ENCODE measurements at places on chromosomes 3 and 15.

DNA sequence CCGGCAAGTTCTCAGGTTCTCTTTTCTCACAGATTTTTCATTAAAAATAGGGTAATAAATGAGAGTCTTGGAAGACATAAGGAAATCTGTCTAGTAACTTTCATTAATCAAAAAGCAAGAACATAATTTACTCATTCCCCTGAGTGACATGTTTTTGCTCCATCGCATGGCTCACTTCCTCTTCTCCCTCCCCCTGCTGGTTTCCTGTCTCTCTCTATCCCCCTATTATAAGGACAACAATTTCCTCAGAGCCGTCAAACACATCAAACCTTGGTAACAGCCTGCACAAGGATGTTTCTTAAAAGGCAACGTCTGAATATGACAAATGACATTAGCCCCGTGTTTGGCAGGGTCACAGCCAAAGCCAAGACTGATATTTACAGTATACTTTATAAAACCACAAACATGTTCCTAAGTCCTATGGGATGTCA lies 1149.6 kb downstream of the IGSF11 start:
- DNase-seq: no peak

- no peak for DNase-seq
Measured at GRCh38 chr3:13114811-13115575, 41.8 kb upstream of the IQSEC1 start.

- DNase-seq: no peak
Measured at GRCh38 chr15:91061997-91062396, 38.1 kb upstream of the SV2B start.

- DNase-seq: no peak
Measured at GRCh38 chr3:150278843-150279381, 129.2 kb upstream of the TSC22D2 start.

DNA sequence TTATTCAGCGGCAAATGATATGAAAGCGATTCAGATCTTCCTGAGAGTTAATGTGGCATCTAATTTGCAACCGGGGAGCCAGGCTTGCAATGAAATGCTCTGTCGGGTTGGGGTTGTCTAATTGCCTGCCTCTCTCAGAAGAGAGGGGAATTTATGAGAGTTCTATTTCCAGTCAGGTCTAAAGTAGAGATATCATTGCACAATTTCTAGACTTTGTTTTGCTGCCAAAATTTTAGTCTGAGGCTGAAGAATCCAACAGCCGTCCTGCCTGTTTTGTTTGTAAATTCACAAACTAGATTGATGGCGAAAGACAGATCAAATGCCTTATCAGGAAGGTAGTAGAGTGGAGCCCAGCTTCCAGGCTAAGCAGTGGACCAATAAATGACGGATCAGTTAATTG lies 610 bp downstream of the LIPC start:
- no peak for DNase-seq

DNA sequence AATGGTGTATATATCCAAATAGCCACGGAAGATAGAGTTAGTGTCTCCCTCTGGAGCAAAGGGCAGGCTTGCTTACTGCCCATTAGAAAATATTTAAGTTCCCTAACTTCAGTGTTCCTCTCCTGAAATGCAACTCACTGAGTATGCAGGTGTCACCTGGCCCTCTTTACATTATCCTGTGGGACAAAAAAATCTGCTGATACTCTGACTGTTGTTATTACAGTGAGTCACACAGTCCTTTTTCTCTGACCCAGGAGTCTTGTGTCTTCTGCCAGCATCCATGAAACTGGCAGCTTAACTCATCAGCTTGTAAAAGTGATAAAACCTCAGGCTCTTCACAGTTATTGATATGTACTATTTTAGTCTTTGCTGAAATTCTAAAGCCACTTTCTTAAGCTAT lies 42.2 kb upstream of the RASGRF1 start:
- no peak for DNase-seq

DNA sequence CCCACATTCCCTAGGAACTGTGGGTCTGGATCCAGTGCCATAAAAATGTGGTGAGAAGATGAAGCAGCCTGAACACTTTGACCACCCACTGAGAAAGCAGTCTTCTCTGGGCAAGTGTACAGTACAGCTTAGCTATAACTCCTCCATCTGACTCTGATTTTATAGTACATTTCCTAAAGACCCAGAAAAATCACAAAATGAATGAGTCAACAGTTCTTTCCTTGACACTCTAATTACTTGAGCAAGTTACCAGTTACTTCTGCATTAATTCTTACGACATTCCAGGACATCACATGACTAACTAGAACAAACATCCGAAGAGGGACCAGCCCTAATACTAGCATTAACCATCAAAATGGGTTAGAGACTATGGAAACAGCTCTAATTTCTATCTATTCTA lies 148.1 kb upstream of the PEX5L start:
- no peak for DNase-seq

GRCh38 chr3:124142389-124142970 lies 150.6 kb upstream of the ROPN1 start:
- no peak for DNase-seq

DNA sequence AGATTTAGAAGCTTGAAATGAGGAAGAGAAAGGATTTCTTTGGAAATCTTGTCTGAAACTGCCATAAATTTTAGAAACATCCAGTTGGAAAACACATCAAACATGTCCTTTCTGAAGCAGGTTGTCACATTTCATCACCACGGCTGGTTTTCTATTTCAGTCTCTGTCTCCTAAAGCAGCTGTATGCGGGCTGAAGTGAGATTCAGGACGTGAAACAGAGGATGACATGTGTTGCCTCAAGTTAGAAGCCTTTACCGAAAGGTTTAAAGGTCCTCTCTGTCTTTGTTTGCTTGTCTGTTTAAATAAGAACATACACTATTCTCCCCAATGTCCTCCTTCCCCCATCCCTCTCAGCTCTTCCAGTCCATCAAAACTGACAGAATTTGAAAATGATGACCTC lies 141.9 kb downstream of the SQOR start:
- no peak for DNase-seq

- no peak for DNase-seq
Measured at GRCh38 chr15:45179221-45179985, 8.4 kb downstream of the SHF start.

- DNase-seq: no peak
Measured at GRCh38 chr3:16432714-16433113, 80.8 kb downstream of the RFTN1 start.

DNA sequence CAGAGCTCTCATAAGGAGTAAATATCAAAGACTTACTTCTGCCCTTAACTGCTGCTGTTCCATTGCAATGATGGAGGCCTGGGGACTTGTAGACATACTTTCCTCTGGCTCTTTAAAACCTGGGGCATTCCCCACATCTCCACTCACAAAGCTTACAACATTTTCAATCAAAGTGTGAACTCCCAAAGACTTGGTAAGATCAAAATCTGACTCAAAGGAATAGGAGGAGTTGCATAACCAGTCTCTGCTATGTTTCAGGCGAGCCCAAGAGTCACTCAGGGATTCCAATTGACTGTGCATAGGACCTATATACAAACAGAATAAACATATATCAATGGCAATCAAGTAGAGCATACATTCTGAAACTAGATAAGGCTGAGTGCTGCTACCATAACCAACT lies 101.5 kb downstream of the FBXL22 start:
- no peak for DNase-seq

DNA sequence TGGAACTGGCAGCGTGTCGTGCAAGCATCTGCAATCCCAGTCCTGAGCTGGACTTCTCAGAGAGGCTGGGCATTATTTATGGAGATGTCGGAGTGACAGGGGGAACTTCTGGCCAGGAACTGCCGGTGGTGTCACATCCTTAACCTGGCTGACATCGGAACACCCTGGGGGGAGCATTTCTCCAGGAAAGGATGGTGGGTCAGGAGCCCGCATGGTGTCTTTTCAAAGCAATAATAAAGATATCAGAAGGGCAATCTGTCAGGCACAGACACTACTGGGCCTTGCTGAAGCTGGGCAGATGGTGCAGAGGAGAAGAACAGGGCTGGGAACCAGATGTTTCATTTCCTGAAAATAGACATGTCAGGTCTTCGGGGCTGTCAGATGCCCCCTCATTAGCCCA lies 133.5 kb downstream of the WNT7A start:
- DNase-seq: no peak

DNA sequence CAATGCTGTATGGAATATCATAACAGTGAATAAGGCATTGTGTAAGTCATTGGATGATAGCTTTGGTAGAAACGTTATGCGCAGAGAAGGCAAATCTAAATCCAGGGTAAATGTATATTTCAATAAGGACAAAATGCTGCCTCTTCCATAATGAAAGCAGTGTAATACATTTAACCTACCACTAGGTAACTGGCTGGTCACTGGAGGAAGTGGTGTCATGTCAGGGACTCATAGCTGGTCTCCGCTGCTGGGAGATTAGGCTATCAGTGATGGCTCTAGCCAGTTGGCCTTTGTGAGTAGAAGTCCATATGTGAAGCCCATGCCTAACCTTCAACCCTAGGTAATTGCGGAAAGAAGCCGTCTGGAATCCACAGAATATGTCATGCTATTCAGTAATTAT lies 140.9 kb downstream of the NLGN1 start:
- DNase-seq: no peak

DNA sequence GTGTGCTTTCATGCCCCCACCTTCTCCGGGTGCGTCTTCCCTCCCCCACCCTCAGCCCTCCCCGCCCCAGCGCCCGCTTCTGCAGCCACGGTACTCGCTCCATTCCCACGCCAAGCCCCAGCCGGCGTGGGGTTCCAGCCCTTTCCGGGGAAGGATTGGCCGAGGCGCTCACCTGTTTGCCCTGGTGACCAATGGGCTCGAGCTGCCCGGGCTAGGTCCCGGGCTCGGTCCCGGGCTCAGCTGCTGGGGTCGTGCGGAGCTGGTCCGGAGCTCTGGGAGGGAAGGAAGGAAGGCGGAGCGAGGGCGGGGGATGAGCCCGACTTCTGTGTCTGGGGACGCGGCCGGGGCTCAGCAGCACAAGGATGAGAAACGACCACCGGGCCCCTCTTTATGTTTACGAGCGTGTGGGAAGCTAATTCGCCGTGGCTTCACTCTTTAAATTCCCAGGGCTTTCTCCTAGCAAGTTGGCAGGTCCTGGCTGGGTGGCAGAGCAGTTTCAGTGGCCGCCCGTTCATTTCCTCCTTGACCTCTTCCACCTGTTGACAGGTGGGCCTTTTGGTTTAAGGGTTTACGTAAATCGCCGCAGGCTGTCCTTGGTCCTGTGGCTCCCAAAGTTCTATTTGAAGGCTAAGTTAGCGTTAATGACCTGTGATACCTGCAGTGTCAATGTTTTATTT lies at the start of gene IGSF10:
Gene IGSF10 (minus strand): TSS at position 288 of the 677 bp plus-strand sequence. CDS start 2,352 bp downstream, outside the sequence.
- DNase-seq: no peak

DNA sequence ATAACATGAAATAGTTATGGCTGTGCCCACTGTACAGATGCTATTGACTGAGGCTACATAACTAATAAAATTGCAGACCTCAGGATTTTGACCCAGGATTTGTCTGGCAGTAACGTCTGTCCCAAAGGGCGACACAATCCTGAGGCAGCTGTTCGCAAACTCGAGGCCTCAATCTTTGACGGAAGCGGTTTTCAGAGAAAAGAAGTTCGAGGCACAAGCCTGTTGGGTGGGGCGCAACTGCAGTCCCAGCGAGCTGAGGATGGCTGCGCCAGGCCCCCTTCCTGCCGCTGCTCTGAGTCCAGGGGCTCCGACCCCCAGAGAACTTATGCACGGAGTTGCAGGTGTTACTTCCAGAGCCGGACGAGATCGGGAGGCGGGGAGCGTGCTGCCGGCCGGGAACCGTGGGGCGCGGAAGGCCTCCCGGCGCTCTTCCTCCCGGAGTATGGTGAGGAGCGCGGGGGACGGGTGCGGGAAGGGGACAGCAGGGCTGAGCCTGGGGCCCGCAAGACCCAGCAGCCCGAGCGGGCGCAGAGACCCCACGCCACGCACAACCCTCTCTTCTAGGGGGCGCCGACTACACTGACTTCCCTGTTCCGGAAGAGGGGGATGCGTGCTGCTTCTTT lies at the start of gene PARP15:
Gene PARP15 (plus strand): TSS at position 242 of the 623 bp plus-strand sequence. CDS start 18 bp downstream, at position 260.
- DNase-seq: no peak

DNA sequence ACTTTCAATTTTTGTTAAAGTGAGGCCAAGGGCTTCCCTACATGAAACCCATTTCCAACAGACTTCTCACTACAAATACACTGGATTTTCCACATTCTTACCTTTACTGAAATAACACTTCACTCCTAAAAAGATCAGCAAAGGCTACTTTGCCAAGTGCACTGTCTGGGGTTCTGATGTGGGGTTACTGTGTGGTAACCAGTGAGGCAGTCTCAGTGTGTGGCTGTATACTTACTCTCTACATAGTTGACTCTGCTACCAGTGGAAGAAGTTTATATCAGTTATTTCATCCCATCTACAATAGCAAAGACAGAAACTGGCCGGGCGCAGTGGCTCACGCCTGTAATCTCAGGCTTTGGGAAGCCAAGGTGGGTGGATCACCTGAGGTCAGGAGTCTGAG lies 5.6 kb downstream of the WDR82 start:
- DNase-seq: no peak

DNA sequence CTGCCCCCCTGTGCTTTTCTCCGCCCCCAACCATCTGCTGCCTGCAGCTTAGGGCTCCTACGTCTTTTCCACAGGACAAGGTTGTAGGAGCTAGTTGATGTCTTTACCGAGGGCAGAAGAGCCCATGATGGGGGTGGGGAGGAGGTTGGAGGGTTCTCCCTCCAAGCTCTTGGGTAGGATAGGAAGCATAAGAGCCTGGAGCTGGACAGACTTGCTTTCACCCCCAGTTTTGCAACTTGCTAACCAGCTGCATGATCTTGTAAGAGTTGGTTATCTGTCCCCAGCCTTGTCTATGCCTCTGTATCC lies 856 bp downstream of the ABCF3 start:
- no peak for DNase-seq

GRCh38 chr15:26686547-26687187 lies 86.2 kb downstream of the GABRB3 start:
- DNase-seq: no peak

DNA sequence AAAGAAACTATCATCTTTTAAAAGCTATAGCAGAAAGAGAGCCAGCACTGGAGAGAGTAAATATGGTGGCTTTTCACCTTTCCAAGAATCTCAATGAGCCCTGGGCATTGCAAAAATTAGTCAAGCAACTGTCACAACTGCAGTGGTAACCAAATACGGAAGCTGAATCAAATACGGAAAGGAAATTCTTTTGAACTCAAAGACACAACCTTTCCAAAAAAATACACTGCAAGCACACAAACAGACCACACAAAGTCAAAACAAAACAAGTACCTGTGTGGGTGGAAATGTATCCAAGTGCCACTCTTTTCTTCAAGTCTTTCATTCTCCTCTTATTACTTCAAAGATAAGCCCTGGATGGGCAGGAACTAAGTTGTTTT lies 17.6 kb downstream of the VGLL4 start:
- DNase-seq: no peak

DNA sequence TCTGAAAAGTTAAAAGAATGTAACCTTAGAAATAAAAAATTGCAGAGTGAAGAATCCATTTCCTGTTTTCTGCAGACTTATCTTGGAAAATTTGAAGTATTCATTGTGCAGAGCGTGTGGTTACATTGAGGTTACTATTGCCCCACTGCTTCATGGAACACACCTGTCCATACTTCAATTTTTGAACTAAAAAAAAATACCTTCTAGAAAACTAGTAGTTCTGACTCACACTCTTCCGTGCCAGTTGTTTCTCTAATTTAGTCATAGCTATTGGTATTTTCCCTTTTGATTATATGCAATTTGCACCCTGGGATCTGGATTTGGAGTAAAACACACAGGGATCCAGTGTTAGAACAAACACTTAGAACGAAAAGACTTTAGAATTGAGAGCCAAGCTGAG lies 111.8 kb upstream of the LYSMD4 start:
- DNase-seq: no peak

- DNase-seq: no peak
Measured at GRCh38 chr15:83717010-83717409, 63.1 kb downstream of the ADAMTSL3 start.

All from stimulated activated CD4-positive, alpha-beta T cell treated with anti-CD3 and anti-CD28 coated beads, Interleukin-1b, Interleukin-23, amount 100 ng/mL, for 1 hour (primary cell).